Adipocyte (in vitro differentiated cells): ENCODE measurements at places on chromosomes 3 and 15.
A peak's percentile ranks its signal among the peaks of the same experiment; 100 is the strongest.

DNA sequence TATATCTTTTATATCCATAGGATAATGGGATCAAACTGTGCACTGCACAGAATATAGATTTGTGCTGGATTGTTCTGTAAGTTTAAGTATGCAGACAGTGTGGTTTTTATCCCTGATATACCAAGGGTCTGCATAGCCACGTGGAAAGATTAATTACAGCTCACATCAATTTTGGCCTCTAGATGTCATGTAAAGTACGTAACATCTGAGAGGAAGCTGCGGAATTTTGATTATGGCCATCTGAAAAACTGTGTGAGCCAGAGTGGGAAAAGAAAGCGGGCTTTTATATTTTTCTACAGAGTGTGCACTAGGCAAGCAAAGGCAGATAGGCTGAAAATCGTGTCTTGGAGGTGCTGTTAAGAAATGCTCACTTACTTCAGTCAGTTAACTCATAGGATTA, 562.7 kb downstream of the GBE1 start:
- no peak for DNase-seq

DNA sequence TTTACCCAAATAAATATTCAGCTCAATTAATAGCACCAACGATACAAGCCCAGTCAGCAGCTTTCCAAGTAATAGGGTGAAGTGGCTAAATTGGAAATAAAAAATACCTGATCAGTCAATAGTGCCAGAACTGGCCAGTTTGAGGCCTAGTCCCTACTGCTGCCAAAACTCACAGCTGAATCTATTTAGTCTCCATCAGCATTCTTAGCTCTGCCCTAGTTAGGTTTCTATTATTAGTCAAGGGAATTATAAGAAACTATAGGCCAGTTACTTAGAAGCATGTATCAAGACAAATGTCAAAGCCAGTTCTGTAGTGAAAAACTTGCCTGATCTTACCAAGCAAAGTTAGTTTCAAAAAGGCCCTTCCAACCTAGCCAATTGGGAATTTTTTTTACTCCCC, 146.2 kb upstream of the ZBTB20 start:
- peak; percentile 15 for DNase-seq

DNA sequence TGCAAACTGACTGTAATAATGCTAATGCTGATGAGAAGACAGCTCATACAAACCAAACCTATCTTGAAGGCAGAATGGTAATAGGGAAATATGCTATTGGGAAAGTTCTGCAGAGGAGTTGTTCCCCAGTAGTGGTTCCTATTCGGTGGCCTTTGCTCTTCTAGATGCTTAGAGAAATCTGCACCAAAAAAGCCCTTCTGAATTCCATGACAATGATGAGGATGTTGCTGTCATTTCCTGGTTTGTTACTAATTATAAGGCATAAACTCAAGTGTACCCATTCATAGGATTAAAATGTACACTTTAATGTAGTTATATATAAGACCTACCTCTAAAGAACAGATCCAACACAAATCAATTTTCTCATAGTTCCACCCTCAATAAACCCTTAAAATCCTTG, 30.1 kb downstream of the TOMM70 start:
- DNase-seq, result no peak

DNA sequence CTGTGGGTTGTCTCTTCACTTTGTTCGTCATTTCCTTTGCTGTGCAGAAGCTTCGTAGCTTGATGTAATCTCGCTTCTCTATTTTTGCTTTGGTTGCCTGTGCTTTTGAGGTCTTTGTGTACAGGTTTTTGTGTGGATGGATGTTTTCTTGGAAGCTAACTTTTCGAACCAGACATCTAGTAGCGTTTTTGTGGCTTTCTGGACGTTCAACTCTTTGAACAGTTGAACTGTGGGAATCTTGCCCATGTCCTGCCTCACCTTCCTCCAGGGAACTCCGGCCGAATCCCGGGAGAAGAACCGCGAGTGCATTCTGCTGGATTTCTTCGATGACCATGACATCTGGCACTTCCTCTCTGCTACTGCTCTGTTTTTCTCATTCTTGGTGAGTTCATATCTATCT, 70.6 kb downstream of the USF3 start:
- no peak for DNase-seq

- DNase-seq, result peak; percentile 76
Observed at GRCh38 chr3:36434687-36435426, 54.6 kb downstream of the STAC start.

GRCh38 chr15:58058729-58059128, 6.8 kb downstream of the ALDH1A2 start:
- no peak for DNase-seq

DNA sequence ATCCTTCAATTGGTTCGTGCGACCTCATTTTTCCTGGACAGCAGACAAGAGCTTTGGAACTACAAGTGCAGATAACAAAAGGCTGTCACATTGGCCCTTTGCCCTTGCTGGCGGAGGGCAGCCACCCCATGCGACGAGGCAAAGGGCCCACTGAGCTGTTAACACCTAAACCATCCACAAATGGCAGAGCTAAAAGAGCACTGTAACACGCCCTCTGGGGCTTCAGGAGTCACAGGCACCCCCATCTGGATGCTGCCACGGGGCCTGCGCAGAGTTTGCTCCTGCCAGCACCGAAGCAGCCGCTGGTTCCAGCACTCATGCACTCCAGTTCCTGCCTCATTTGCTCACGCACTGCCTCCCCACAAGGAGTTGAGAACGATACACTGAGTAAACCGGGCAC, 524.9 kb downstream of the ZNF385D start:
- no peak for DNase-seq

DNA sequence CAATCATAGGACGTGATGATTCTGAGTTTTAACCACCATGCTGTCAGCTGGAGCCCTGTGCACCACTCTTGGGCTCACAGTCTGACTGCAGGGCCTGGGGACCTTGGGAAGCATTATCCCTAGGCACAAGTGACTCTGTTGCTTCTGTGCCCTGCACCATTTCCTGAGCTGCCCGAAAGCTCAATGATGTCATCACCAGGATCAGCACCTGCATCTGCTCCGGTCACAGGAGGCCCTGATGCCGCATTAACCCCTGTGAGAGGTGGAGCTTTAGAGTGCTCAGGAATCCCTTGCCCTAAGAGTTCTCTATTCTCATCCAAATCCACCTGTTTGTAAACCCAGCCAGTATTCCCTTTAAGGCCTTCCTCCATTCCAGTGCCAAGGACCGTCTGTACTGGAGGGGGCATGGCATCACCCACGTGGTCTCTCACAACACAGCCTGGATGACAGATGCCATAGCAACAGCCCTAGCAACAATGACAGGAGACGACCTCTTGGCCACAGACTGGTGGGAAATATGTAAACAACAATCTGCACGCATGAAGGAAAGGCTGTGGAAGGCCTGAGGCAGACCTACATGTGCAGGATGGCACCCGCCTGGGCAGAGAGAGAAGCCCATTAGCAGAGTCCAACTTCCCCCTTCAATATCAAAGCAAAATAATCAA, 37.9 kb downstream of the NTRK3 start:
- no peak for DNase-seq

DNA sequence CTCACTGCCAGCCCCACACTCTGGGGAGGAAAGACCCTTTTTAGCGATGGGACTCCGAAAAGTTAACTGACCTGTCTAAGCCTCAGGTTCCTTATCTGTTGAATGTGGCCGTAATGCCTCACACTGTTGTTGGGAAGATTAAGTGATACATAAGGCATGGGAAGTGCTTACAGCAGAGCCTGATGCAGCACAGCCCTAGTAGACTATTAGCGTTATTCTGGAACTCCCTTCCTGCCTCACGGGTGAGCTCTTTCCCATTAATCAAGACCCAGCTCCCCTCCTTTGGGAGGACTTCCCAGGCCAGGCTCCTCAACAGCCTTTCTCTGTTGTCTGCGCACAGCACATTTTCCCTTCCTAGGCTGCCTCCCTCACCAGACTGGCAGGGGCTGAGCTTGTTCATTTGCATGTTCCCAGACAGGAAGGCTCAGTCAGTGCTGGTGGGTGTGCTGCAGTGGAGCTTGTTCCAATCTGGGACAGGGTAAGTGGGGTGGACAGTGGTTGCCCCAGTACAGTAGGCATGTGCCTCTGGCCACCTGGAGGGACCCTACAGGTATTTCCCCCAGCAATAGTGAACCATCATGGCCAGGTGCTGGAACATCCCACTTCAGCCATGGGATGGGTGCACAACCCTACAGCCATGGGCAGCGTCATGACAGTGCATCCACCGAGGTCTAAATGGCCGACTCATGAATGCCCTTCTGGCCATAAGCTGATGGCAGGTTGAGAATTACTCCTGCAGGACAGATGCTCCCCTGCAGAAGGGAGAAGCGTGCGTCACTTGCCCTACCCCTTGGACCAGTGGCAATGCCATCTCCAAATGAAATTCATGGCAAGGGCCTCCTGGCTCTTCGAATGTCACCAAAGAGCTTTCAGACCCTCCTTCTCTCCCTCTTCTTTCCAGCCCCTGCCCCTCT, 5.8 kb upstream of the PSTPIP1 start:
- DNase-seq, result no peak

- no peak for DNase-seq
Observed at GRCh38 chr15:88646088-88646405, 7.2 kb downstream of the ISG20 start.

DNA sequence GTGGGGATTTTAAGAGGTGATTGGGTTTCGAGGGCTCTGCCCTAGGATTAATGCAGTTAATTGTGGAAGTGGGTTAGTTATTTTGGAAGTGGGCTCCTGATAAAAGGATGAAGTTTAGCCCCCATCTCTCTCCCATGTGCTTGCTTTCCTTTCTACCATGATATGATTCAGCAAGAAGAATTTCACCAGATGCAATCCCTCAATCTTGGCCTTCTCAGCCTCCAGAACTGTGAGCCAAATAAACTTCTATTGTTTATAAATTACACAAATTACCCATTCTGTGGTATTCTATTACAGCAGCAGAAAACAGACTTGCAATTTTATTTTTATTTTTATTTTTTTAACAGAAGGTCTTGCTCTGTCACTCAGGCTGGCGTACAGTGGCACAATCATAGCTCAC, 27.3 kb upstream of the UBE2E1 start:
- DNase-seq, result peak; percentile 79
